HFFc6 (cell line): ENCODE measurements at places on chromosomes 13 and 19.

DNA sequence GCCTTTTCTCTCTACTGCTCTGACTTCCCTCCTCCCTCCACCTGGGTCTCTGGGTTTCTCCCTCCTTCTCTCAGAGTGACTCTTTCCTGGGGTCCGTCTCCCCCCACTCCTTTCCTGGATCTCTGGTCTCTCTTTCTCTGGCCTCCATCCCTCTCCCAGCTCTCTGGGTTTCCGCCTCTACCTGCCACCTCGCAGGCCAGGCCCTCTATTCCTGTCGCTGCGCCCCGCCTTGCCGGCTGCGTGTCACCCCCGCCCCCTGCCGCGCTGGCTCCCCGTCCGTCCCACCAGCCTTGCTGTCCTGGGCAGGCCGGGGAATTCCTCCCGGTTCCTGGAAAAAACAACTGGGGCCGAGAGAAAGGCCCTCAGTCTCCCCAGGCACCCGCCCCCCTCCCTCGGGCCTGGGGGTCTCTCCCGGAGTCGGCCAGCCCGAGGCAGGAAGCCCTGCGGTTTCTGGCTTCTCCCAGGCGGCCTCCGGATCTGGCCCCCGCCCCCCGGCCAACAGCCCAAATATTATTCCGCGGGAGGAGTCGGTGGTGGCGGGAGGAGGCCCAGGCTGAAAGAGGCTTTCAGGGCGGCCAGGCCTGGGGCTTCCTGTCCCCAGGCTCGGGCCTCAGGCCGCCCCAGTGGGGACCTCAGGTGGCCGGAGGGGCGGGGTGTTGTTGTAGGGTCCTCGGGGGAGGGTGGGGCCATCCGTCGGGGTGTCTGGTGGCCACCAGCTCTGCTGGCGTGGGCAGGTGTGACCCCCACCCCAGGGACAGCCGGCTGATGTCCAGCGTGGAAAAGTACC lies 9.3 kb downstream of the IRF2BP1 start:
- DNase-seq = no peak

- no peak for DNase-seq
Measured at GRCh38 chr19:19655051-19655594, 8.4 kb downstream of the ATP13A1 start.

DNA sequence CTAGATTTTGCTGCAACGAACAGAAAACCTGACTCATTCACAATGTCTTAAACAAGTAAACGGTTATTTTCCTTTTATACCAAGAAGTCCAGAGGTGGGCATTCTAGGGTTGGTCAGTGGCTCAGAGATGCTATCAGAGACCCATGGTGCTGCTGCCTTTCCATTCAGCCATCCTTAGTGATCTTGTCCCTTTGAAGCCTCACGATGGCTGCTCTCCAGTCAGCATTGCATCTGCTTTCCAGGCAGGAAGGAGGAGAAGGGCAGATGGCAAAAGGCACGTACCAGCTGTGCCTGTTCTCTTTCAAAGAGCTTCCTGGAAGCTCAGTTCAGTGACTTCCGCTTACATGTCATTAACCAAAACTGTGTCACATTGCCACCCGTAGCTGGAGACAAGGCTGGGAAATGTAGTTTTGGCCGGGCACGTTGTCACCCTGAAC lies 30.1 kb downstream of the WDFY2 start:
- peak; percentile 12 for DNase-seq

DNA sequence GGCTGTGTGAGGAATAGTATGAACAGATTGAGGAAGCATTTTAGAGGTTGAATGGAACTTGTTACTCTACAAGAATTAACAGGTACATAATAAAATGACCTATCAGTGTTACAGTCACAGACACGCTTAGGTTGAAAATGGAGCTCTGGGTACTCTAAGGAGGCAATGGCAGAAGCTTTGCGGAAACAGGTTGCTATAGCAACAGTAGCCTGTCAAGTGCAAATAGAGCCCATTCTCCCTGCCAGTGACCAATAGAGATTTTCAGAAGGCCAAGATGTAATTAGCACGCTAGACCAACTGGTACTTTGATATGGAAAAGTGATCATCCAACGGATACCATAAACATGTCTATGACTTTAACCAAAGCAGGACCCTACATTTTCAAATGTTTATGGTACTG lies 148.5 kb upstream of the FREM2 start:
- no peak for DNase-seq

DNA sequence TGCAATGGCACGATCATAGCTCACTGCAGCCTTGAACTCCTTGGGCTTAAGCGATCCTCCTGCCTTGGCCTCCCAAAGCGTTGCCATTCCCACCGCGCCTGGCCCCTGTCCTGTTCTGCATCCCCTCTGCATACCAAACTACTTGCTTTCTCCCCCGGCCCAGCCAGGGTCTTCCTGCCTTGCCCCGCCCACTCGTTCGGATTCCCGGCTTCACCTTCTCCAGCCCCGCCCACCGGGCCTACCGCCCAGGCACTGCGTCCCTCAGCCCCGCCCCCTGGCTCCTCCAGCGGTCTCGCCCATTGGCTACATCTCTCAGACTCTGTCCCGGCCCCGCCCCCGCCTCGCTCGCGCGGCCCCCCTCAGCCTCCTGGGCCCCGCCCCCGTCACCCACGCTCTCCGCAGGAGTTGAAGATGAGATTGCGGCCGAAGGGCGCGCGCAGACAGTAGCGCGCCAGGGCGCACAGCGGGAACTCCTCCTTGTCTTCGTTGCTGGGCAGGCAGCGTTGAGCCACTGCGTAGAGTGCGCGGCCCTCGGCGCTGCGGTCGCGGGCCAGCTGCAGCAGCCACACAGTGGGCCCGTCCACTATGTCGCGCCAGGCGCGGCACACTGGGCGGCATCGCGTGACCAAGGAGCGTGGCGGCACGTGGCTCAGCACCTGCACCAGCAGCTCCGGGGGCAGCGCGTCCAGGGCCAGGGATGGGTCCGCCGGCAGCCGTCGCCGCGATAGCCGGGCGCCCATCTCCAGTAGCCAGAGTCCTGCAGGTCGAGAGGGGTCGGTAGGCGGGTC lies 19.0 kb downstream of the MRPS12 start:
- no peak for DNase-seq

DNA sequence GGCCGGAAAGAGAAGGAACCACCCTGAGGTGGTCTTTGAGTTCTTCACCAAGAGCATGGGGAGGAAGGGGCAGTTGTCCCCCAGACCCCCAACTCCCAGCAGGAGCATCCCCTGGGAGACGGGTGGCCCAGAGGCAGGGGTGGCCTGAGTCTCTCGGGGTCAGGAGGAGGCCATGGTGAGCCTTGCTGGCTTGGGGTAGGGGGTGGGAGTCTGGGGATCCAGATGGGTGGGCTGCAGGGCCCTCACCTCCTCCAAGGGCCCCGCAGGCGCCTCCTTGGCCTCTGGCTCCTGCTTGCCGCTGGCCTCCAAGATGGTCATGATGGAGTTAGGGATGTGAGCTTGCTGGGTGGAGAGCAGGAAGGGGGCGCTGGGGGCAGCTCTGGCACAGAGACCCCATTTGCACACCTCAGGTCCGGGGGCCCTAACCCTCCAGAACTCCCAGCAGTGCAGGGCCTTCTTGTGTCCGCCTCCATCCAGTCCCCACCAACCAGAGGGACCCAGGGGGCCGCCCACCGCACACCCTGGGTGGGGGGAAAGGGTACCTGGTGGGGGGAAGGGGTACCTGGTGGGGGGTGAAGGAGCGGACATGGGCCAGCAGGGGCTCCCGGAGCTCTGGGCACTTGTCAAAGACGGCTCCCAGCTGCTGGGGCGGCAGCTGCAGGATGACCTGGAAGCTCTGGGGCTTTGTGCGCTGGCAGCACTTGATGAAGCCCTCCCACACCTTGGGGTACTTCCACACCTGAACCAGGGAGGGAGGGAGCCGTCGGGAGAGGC lies 1.3 kb upstream of the RSPH6A start:
- DNase-seq = no peak

- peak; percentile 60 for DNase-seq
Measured at GRCh38 chr19:38685666-38686529, 38.4 kb downstream of the ACTN4 start.

DNA sequence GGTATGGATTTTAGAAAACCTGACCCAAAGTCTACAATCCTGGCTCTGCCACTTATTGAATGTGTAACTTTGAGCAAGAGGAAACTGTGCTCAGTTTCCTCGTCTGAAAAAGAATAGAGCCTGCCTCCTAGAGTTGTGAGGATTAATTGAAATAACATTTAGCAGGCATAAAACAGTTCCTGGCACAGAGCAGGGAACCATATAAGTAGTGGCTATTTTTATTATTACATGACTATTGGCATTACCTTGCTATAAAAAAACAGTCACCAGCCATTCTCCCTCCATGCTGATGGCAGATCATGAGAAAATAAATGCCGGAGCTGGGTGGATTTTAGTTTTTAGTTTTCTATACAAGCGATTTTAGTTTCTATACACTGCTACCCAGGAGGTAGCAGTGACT lies 5.8 kb downstream of the DOCK9 start:
- peak; percentile 2 for DNase-seq
